ENCODE measurements at places on chromosomes 3 and 15.

DNA sequence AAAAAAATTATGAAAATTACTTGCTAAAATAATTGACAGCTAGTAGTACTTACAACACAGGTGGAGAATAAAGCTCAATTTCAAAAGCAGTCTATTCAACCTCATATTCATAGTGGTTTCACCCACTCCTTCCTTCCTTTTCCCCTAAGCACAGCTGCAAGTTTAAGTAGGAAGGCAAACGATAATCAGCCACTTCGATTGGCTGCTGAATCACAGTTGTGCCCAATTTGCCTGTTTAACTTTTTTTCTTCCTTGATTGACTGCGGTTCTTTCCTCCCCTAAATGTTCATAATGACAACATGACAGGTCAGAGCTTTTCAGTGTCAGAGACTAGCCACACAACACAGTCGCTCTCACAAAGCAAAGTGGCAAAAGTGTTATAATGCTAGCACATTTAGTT, 468.0 kb upstream of the GBE1 start:
- no peak overlapping the region for H3K4me3 ChIP-seq

DNA sequence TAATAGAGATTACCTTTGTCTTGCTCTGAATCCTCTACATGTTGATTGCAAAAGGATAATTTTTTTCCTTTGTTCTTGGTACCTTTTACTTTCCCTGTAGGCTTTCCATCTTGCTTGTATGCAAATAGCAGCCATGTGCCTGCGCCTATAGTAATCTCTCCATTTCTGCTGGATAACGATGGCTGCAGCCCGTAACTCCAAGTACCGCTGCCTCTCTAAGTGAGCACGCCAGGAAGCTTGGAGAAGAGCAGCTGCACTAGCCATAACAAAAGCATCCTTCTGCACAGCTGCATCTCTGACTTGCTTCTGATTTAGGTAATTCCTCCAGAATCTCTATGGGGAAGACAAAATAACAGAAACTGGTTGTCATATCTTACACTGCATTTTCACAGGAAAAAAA, 89.3 kb downstream of the NR2E3 start:
- peaks cover 9% of the 10 kb centered on the region for H3K36me3 ChIP-seq
- H3K27ac ChIP-seq, result no peak overlapping the region
- no peak overlapping the region for H3K4me3 ChIP-seq

GRCh38 chr3:120281261-120281660, 3.8 kb downstream of the GPR156 start:
- no peak overlapping the region for H3K27ac ChIP-seq
- H3K36me3 ChIP-seq, result no peaks in the 10 kb centered on the region
- H3K27me3 ChIP-seq, result peaks cover 8% of the 10 kb centered on the region
- no peak overlapping the region for H3K4me3 ChIP-seq
- H3K4me1 ChIP-seq, result no peaks in the 10 kb centered on the region

- no peaks in the 10 kb centered on the region for H3K36me3 ChIP-seq
- no peaks in the 10 kb centered on the region for H3K27me3 ChIP-seq
- H3K27ac ChIP-seq, result no peak overlapping the region
These were observed 59.7 kb downstream of the RPN1 start for GRCh38 chr3:128590948-128591347.

GRCh38 chr3:170961616-170962400, 53.4 kb upstream of the EIF5A2 start:
- no peaks in the 10 kb centered on the region for H3K36me3 ChIP-seq
- H3K4me3 ChIP-seq, result no peak overlapping the region
- H3K27ac ChIP-seq, result no peak overlapping the region
- H3K4me1 ChIP-seq, result no peaks in the 10 kb centered on the region
- DNase-seq, result no peak

GRCh38 chr3:73409138-73409763, 215.5 kb downstream of the PDZRN3 start:
- no peak overlapping the region for H3K4me3 ChIP-seq
- H3K27me3 ChIP-seq, result no peaks in the 10 kb centered on the region
- H3K27ac ChIP-seq, result no peak overlapping the region
- H3K4me1 ChIP-seq, result no peaks in the 10 kb centered on the region

DNA sequence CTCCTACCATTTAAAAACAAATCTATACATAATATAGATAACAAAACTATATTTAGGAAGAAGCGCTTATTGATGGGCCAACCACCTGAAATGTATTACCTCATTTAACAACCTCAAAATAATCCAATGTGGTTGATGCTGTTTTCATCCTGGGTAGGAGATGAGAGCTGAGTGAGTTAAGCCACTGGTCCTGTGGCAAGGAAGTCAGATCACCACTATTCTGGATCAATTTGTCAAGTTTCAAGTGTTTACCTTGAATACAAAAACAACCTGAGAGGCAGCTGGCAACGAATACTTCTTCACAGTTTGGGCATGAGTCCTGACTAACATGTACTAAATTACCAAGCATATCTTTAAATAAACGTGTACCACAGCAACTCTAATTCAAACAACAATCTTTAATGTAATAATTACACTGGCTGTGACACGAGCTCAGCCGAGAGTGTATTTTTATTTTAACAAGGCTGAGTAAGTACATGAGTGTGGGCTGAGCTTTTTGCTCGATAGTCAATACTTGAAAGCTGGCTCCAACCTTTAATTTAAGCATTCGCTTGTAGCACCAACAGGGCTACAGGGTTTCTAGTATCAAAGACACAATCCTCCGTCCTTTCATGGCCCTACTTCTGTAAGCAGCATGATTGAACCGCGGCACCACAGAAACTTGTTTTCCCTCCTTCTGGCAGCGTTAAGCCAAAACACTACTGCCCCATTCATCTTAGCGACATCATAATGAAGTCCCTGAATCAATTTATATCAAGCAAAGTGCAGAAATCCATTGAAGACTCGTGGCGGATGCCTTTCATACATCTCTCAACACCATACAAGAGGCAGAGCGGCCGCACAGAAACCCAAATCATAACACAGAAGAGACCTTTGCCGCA, 93.8 kb upstream of the ICE2 start:
- H3K4me3 ChIP-seq, result peak overlapping the region; percentile 6
- DNase-seq, result no peak
- H3K27me3 ChIP-seq, result no peaks in the 10 kb centered on the region
- peak overlapping the region; percentile 93 for H3K27ac ChIP-seq
- H3K4me1 ChIP-seq, result peaks cover 74% of the 10 kb centered on the region

DNA sequence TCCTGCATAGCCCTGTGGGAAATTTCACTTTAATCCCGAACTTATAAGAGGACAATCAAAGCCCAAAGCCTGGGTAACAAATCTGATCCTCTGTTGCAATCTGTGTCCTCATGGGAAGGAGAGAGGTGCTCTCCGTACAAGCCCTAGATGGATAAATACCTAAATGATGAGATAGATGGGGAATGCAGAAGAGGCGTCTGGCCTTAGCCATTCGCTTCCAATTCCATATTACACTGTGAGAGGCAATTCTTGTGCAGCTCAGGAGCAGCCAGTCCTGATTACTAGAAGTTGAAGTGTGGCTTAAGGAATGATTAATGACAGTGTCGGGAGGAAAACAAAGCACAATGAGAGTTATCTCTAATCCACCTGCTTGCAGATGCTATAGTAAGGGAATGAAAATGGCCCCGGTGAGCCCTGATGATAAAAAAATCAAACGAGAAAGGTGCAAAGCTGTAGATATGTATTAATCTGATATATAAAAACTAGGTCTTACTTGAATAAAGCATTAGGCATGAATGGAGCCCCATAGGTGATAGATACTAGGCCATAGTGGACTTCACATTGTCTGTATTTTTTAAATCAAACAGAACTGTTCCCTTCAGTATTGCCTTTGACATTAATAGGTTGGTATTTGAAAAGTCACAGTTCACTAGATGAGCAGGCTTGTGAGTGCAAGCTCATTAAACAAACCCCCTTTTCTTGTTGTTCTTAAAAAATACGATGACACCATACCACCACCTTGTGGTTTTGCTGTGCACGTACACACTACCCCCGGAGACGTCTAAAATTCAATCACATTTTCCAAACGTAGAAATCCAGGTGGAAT, 54.2 kb upstream of the TMCO5A start:
- H3K36me3 ChIP-seq, result no peaks in the 10 kb centered on the region
- H3K27me3 ChIP-seq, result no peaks in the 10 kb centered on the region
- H3K27ac ChIP-seq, result no peak overlapping the region

All from effector memory CD4-positive, alpha-beta T cell (primary cell).